Activated naive CD8-positive, alpha-beta T cell treated with anti-CD3 and anti-CD28 coated beads, Interleukin-2, amount 10 ng/mL, durations not matched to agents 7 days and 5 days (primary cell): ENCODE measurements at places on chromosomes 1 and 21.

DNA sequence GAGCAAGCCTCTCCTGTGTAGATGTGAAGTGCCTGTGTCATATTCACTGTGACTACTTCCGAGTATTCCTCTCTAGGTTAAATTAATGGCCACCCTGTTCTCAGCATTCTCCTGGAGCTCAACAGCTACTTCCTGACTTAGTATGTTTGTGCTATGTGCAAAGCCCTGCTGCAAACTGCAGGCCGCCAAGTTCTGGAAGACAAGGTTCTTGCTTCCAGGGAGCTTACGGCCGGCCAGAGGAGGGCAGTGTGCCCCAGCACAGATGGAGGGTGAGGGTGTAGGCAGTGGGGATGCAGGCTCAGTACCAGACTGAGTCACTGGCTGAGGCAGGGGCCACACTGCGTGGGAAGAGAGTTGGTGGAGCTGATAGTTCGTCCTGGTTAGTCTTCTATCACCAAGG, 43.2 kb downstream of the ELK4 start:
- no peak for DNase-seq

DNA sequence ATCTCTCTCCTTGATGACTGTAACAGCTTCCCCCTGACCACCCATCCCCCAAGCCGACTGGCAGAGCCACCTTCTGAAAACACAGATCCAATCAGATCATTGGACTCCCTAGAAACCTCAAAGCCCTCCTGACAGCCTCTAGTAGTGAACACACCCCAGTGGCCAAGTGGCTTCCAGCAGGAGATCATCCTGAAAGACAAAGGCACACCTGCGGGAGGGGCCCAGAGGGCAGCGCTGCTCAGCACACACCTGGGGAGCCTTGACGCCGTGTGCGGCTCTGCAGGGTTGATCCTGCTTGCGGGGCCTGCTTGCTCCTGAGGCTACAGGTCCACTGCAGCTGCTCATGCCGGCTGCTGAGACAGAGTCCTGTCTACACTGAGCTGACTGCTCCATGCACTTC, 41.5 kb downstream of the SLC66A1 start:
- DNase-seq, result no peak

GRCh38 chr1:45945426-45945825, 142.0 kb downstream of the MAST2 start:
- no peak for DNase-seq

- DNase-seq, result no peak
Observed at GRCh38 chr1:213122514-213122929, 71.5 kb downstream of the RPS6KC1 start.

DNA sequence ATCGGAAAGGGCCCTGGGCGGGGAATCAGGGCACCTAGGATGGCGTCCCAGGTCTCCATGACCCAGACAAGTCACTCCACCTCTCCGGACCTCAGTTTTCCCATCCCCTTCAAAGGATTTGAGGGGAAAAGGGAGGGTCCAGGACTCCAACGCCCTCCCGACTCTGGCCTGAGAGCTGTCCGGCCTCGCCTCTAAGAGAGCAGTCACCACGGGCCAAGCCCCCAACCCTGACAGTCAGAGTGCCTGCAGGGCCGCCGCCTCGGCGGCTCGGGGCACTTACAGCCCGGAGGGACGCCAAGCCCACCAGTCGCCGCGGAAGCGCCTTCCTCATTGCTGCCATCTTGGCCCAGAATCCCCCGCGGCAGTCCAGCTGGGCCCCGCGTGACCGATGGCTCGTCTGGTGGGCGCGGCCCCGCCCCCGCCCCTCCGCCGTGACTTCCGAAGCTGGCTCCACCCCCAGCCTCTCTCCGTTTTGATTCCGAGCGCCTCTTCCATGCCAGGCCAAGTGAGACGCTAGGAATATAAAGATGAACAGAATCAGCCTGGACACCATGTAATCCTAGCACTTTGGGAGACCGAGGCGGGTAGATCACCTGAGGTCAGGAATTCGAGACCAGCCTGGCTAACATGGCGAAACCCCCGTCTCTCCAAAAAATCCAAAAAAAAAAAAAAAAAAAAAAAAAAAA, at the start of gene HMGCL:
TSS of gene HMGCL (minus strand) at position 354 of the 686 bp plus-strand sequence. CDS start at position 340, 14 bp downstream.
- peak; percentile 90 for DNase-seq

DNA sequence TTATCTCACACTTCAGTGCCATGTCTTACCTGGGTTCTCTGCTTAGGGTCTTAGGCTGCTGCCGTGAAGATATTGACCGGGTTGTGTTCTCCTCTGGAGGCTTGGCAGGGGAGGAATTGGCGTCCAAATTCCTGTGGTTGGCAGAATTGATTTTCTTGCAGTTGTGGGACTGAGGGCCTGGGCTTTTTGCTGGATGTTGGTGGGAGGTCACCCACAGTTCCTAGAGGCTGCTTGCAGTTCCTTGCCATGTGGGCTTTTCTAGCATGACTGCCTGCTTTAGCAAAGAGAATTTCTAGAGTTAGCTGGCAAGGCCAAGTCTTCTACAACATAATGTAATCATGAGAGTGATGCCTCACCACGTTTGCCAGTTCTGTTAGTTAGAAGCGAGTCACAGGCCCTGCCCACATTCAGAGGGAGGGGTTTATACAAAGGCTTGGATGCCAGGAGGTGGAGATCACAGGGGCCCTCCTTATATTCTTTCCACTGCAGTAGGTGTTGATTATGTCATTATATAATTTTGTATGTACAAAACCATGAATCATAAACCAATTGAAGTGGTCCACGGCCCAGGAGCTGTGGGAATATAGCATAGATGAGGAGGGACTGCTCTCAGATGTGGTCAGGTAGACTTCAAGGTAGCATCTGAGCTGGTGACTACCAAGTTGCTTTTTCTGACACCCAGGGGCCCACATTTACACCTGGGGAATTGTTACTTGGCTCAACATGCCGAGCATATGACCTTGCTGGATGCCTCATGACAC, 6.6 kb downstream of the UBL4B start:
- no peak for DNase-seq

GRCh38 chr1:3759796-3760195, 7.5 kb downstream of the CCDC27 start:
- DNase-seq, result no peak

GRCh38 chr1:94411237-94411636, 7.0 kb upstream of the ABCD3 start:
- no peak for DNase-seq

DNA sequence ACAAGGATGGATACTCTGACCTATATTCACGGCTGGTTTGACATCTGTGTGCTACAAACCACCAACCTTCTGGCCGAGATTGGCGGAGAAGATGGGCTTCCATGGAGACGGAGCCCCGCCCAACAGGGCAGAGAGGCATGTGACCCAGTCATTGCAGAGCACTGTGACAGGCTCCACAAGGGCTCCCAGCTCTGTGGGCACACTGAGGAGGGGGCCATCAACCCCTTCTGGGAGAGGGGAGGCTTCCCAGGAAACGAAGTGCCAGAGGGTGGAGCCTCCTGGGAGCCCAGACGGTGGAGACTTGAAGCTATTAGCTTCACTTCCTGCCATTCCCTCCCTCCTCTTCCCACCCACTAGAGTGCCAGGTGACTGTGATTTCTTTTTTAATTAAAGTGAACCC, 71.6 kb upstream of the IFFO2 start:
- no peak for DNase-seq

GRCh38 chr1:66025188-66025587, 232.5 kb downstream of the PDE4B start:
- no peak for DNase-seq

- no peak for DNase-seq
Observed at GRCh38 chr1:46458846-46459245, 30.8 kb upstream of the DMBX1 start.

DNA sequence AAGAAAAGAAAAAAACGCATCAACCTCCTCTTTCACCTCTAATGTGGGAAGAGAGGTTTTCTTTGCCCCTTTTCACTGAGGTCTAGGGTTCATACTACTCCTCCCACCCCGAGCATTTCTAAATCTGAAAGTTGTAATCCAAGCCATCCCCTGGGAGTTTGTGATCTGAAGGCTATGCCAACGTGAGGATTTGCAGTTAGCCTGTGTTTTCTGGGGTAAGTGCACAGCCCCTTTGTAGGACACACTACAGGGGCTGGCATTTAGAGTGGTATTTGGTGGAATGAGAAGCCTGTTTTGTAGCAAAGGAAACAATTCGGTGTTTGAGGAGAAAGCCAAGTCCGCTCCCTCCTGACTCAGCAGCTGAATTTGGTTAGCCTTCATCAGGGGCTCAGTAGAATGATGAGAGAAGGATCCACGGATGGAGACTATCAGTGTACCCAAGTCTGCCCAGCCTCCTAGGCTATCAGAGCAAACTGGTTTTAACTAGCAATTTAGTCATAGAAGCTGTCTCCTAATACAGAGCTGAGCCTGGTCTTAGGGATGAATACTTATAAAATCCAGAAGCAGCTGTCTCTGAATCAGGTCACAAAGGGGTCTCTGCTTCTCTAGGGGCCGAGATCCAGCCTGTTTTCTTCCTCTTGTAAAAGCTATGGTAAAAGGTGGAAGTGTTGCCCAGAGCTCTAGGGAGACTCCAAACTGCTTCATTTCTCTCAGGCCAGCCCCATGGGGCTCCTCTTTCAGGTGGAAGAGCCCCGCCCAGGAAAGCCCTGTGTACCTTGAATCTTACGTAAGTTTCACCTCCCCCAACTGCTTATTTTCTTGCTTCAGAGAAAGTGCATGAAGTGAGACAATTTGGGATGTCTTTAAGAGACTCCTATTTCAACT, 2.1 kb downstream of the PCP4L1 start:
- no peak for DNase-seq

- DNase-seq, result no peak
Observed at GRCh38 chr1:100891380-100891779, 3.3 kb downstream of the EXTL2 start.

GRCh38 chr1:160400223-160400645, at the start of gene VANGL2:
Gene VANGL2 (plus strand): TSS chr1:160400564. CDS start chr1:160415838, 15,274 bp downstream.
- peak; percentile 74 for DNase-seq

GRCh38 chr1:186768906-186769305, 59.8 kb upstream of the PLA2G4A start:
- no peak for DNase-seq

DNA sequence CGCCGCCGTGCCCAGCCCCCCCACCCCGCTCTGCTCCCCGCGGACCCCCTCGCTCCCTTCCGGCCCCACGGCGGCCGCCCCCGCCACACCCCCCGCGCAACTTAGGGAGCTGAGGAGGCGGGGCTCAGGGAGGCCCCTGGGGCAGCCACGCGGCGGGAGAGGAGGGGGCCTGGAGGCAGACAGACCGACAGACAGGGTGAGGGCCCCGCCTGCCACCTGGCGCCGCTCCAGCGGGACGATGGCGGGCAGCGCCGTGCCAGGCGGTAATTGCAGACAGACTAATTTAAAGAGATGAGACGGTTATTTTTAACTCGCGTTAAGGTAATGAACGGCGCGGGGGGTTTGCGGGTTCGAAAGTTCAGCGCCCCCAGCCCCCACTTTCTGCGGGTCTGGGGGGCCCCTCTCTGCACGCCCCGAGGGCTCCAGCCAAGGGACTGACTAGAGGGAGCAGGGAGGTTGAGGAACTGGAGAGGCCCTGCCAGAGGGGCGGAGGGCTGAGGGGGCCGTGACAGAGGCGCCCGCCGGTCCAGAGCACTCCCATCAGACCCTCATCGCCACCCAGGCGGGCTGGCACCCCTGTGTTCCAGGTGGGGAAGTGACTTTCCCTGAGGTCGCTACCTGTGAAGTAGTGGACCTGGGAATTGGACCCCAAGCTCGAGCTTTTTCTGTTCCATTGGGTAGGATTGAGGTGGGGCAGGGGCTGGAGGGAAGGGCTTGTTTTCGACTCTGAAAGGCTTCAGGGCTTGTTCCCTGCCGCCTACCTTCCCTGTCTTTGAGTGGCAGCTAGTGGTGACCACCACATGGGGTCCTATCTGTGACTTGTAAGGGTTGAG, 5.4 kb downstream of the FOXO6 start:
- DNase-seq, result no peak

DNA sequence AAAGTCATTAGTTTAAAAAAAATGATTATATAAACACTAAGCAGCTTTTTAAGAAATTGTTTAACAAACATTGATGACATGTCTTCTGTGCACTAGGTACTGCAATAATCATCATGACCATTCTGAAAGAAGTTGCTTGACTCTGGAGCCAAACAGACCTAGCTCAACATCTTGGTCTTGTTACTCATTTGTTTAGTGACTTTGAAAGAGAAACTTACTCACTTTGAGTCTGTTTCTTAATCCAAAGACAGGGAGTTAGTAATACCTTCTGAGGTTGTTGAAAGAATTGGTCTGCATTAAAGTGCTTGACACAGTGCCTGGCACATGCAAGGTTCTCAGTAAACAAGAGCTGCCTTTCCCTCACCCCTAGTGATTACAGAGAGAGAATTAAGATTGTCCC, 84.4 kb downstream of the SGIP1 start:
- DNase-seq, result no peak

DNA sequence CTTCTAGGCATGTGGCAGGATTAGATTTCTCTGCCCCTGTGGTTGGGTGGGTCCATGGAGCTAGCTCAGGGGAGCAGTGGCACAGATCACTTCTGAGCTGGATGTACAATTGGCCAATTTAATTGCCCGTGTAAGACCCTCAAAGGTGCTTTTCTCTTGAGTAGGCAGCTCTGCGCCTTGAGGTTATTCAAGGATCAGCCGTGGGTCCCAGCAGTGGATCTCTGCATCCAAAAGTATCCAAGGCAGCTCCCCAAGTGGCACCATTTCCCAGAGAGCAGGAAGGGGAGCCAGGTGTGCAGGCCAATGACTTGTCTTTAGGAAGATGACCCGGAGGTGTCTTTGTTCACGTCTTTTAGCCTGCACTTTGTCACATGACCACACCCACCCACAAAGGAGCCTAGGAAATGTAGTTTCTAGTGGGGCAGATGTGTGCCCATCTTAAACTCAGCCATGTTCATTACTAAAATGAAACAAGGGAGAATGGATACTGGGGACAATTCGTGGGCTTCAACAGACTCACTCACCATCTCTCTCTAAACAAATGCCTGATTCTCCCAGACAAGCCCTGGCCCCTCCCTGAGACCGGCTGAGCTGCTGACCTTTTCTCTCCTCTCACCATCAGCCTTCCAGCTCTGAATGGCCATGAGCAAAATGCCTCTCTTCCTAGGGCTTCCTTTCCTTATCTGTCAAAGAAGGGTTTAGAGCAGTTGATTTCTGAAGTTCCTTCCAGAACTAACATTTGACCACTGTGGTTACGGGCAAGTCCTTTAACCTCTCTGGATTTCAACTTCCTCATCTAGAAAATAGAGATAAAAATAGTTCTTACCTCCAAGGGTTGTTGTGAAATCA, 41.4 kb upstream of the TENT5C start:
- no peak for DNase-seq

DNA sequence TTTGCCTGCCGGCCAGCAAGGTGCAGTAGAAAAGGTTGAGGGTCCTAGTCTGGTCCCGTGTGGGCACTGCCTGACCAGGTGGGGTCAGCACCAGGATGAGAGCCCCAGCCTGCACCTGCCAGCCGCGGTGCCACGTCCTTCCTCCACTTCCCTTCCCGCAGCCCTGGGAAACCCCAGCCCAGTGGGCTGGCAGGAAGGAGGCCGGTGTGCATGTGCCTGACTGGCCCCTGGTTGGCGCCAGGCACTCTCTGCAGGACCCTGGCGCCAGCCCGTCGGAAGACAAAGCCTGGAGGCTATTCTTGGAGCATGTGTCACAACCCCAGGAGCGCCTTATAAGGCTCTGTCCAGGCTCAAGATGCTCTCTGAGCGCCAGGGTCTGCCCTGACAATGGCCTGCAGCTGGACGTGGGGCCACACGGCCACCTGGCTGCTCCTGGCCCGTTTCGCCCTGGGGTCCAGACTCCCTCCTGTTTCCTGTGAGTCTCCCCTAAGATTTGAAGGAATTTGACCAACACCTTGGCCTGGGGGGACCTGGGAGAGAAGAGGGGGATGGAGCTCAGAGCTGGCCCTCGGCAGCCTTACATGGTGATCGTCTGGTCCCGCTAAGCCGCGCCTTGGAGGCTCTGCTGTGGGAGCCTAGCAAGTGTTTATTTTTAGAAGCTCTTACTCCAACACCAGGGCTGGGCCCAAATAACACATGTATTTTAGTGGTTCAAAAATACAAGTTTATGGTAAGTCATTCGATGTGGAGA, 31.9 kb upstream of the POFUT2 start:
- DNase-seq, result peak; percentile 20

- DNase-seq, result no peak
Observed at GRCh38 chr1:36508257-36508656, 25.5 kb upstream of the CSF3R start.
